ENCODE measurements at places on chromosomes 12 and 14.

- H3K36me3 ChIP-seq, result no peaks in the 10 kb centered on the region
- H3K4me1 ChIP-seq, result peaks cover 4% of the 10 kb centered on the region
- DNase-seq, result no peak
- H3K4me3 ChIP-seq, result no peak overlapping the region
Measured at GRCh38 chr12:67354322-67354721, 85.2 kb downstream of the CAND1 start.

DNA sequence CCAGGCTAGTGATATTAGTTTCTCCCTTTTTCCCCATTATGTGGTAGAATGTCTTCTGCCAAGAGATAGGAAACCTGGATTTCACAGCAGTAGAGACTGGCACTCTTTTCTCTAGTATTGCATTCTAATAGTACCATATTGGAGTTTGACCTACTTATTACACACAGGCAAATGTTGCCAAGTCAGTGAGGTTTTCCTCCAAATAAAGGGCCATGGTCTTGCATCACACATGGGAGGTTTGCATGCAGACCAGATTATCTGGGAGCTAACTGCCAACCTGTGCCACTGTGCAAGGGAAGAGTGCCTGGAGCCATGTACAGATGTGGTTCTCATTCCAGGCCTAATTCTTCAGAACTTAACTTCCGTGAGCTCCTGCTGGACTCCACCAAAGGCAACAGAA is 113.3 kb downstream of the ANO6 start:
- no peak overlapping the region for H3K27ac ChIP-seq
- DNase-seq, result no peak
- no peaks in the 10 kb centered on the region for H3K4me1 ChIP-seq
- H3K36me3 ChIP-seq, result peaks cover 10% of the 10 kb centered on the region
- no peaks in the 10 kb centered on the region for H3K27me3 ChIP-seq

- peaks cover 4% of the 10 kb centered on the region for H3K27me3 ChIP-seq
- no peak for DNase-seq
- no peaks in the 10 kb centered on the region for H3K4me1 ChIP-seq
- no peak overlapping the region for H3K27ac ChIP-seq
- H3K36me3 ChIP-seq, result no peaks in the 10 kb centered on the region
Measured at GRCh38 chr12:111270774-111271173, 98.1 kb downstream of the PHETA1 start.

DNA sequence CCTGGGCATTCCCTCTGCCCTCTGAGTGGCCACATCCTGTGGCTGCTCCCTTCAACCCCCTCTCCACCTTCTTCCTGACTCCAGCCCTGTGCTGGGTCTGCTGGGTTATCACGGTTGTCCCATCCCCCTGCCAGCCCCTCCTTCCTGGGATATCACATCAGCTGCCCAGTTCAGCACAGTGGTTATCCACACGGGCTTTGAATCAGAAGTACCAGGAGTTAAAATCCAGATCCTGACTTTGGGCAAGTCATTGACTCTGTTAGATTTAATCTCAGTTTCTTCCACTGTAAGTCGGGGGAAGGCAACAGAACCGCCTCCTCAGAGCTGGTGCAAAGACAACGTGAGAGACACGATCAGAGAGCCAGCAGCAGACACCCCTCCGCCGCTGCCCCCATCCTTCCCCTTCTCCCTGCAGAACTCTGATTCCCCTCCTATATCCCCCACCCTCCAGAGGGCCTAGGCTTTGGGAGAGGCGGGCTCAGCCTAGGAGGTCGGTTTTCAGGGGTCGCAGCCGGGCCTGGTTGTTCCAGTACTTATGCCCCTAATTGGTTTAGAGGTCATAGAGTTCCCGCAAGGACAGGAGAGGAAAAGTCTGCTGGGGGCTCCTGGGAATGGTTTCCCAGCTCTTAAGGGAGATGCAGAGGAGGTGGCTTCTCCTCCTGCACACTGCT is 42.5 kb downstream of the PRIMA1 start:
- no peak for DNase-seq
- H3K27me3 ChIP-seq, result no peaks in the 10 kb centered on the region
- no peak overlapping the region for H3K4me3 ChIP-seq
- no peaks in the 10 kb centered on the region for H3K36me3 ChIP-seq
- no peak overlapping the region for H3K27ac ChIP-seq

GRCh38 chr14:105390849-105391500 is 7.4 kb upstream of the TEX22 start:
- H3K27me3 ChIP-seq, result no peaks in the 10 kb centered on the region
- H3K36me3 ChIP-seq, result no peaks in the 10 kb centered on the region
- DNase-seq, result no peak
- H3K4me3 ChIP-seq, result no peak overlapping the region

GRCh38 chr14:35786856-35787255 is 22.2 kb downstream of the RALGAPA1 start:
- H3K4me3 ChIP-seq, result no peak overlapping the region
- H3K36me3 ChIP-seq, result no peaks in the 10 kb centered on the region
- no peak overlapping the region for H3K27ac ChIP-seq
- DNase-seq, result no peak

- H3K36me3 ChIP-seq, result no peaks in the 10 kb centered on the region
- H3K4me3 ChIP-seq, result no peak overlapping the region
- H3K27ac ChIP-seq, result no peak overlapping the region
- no peaks in the 10 kb centered on the region for H3K27me3 ChIP-seq
- no peaks in the 10 kb centered on the region for H3K4me1 ChIP-seq
Measured at GRCh38 chr14:79077096-79077495, 906.9 kb downstream of the NRXN3 start.

GRCh38 chr12:4847713-4848112 is 62.0 kb upstream of the KCNA1 start:
- H3K4me1 ChIP-seq, result no peaks in the 10 kb centered on the region
- H3K27me3 ChIP-seq, result no peaks in the 10 kb centered on the region
- H3K36me3 ChIP-seq, result no peaks in the 10 kb centered on the region
- no peak for DNase-seq

- no peaks in the 10 kb centered on the region for H3K4me1 ChIP-seq
- H3K4me3 ChIP-seq, result no peak overlapping the region
- no peaks in the 10 kb centered on the region for H3K27me3 ChIP-seq
- H3K27ac ChIP-seq, result no peak overlapping the region
- H3K36me3 ChIP-seq, result no peaks in the 10 kb centered on the region
Measured at GRCh38 chr14:101509730-101510371, 51.4 kb upstream of the DIO3 start.

DNA sequence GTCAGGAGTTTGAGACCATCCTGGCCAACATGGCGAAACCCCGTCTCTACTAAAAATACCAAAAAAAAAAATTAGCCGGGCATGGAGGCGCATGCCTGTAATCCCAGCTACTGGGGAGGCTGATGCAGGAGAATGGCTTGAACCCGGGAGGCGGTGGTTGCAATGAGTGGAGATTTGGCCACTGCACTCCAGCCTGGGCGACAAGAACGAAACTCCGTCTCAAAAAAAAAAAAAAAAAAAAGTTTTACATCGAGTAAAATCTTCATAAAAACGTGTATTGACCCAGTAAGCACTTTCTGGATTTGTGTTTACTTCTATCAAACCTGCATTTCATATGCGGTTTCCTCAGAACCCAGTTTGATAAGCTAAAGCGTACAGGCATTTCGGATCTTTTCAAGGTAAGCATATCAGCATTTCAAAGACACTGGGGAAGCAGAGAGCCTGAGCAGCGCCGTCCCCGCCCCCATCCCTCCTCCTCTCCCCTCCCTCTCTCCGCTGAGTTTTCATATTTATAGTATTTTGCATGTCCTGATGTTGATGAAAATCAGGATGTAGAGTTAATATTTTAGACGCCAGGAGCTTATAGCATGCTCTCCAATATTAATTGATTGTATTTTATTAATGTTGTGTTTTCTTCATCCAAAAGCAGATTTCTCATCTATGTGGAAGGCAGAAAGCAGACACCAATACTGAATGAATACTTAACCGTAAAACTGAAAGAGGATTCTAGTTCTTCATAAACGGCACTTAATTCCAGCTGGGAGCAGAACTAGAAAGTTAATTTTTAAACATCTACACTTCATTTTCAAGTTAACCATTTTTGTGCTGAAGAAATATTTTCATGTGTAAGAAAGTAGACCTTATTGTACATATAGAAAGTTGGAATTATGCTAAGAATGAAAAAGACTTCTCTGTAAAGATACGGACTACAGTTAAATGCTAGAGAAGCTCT is 9.2 kb upstream of the HIP1R start:
- peaks cover 6% of the 10 kb centered on the region for H3K4me1 ChIP-seq
- no peak overlapping the region for H3K4me3 ChIP-seq
- H3K36me3 ChIP-seq, result no peaks in the 10 kb centered on the region
- no peak for DNase-seq
- H3K27me3 ChIP-seq, result no peaks in the 10 kb centered on the region

DNA sequence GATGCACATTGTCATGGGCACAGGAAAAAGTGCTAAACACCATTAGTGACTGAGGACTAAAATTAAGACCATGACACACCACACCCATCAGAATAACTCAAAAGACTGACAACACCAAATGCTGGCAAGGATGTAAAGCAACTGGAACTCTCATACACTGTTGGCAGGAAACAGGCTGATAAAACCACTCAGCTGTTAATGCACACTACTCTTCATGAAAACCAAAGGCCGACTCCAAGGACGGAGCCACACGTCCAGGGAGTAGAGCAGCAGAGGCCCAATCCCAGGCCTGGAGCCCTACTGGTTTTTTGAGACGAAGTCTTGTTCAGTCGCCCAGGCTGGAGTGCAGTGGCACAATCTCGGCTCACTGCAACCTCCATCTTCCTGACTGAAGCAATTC is 6.4 kb downstream of the RAD52 start:
- H3K27me3 ChIP-seq, result no peaks in the 10 kb centered on the region
- H3K27ac ChIP-seq, result no peak overlapping the region
- DNase-seq, result no peak
- H3K4me3 ChIP-seq, result no peak overlapping the region
- H3K36me3 ChIP-seq, result peaks cover 17% of the 10 kb centered on the region
- H3K4me1 ChIP-seq, result peaks cover 13% of the 10 kb centered on the region

DNA sequence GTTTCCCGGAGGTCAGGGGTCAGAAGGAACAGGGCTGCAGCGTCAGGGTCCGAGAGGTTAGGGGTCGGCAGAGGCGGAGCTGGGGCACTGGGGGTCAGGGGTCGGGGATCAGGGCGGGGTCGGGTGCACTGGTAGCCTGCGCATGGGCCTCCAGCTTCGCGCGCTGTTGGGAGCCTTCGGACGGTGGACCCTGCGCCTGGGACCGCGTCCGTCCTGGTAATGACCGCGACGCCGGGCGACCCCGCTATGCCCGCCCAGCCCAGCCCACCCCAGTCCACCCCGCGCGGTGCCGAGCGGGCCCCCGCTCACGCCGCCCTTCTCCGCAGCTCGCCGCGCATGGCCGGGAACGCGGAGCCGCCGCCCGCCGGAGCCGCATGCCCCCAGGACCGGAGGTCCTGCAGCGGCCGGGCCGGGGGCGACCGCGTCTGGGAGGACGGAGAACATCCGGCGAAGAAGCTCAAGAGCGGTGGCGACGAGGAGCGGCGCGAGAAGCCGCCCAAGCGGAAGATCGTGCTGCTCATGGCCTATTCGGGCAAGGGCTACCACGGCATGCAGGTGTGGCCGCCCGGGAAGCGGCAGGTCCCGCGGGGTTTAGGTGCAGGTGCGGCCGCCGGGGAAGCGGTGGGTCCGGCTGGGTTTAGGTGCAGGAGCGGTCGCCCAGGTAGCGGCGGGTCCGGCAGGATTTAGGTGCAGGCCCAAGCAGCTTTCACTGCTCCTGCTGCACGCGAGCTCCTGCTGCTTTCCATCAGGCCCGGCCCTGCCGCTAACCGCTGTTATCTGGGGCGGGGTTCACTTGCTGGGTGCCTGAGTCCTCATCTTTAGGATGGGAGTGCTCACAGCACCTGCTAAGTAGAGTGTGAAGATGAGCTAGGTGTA is 743 bp downstream of the PUS1 start:
- H3K27me3 ChIP-seq, result no peaks in the 10 kb centered on the region
- peak overlapping the region; percentile 96 for H3K4me3 ChIP-seq
- DNase-seq, result peak; percentile 50
- peak overlapping the region; percentile 61 for H3K27ac ChIP-seq
- peaks cover 28% of the 10 kb centered on the region for H3K4me1 ChIP-seq

GRCh38 chr14:101228949-101229541 is 325.5 kb upstream of the RTL1 start:
- no peak overlapping the region for H3K4me3 ChIP-seq
- no peaks in the 10 kb centered on the region for H3K36me3 ChIP-seq
- DNase-seq, result no peak
- no peaks in the 10 kb centered on the region for H3K4me1 ChIP-seq

GRCh38 chr12:77953528-77954205 is 123.0 kb downstream of the NAV3 start:
- DNase-seq, result no peak
- no peaks in the 10 kb centered on the region for H3K4me1 ChIP-seq
- H3K36me3 ChIP-seq, result no peaks in the 10 kb centered on the region
- H3K4me3 ChIP-seq, result no peak overlapping the region
- no peaks in the 10 kb centered on the region for H3K27me3 ChIP-seq
- H3K27ac ChIP-seq, result no peak overlapping the region

DNA sequence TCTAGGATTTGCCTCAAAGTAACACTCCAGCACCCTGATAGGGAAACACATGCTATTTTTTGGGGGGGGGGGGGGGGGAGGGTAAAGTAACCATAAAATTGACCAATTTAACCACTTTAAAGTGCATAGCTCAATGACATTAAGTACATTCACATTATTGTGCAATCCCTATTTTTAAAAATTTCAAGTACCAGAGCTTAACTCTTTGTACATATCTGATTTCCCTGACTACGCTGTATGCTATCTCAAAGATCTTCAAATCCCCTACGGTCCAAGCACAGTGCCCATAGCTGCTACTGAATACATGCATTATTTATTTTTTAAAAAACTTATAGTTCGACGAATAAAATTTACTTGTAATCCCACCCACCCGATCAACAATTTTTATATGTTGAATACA is 63.0 kb downstream of the BCL2L14 start:
- no peak for DNase-seq
- H3K27ac ChIP-seq, result no peak overlapping the region
- no peaks in the 10 kb centered on the region for H3K36me3 ChIP-seq
- no peaks in the 10 kb centered on the region for H3K27me3 ChIP-seq
- no peaks in the 10 kb centered on the region for H3K4me1 ChIP-seq

- H3K27me3 ChIP-seq, result no peaks in the 10 kb centered on the region
- no peak overlapping the region for H3K27ac ChIP-seq
Measured at GRCh38 chr12:77047341-77048109, 17.8 kb downstream of the E2F7 start.

DNA sequence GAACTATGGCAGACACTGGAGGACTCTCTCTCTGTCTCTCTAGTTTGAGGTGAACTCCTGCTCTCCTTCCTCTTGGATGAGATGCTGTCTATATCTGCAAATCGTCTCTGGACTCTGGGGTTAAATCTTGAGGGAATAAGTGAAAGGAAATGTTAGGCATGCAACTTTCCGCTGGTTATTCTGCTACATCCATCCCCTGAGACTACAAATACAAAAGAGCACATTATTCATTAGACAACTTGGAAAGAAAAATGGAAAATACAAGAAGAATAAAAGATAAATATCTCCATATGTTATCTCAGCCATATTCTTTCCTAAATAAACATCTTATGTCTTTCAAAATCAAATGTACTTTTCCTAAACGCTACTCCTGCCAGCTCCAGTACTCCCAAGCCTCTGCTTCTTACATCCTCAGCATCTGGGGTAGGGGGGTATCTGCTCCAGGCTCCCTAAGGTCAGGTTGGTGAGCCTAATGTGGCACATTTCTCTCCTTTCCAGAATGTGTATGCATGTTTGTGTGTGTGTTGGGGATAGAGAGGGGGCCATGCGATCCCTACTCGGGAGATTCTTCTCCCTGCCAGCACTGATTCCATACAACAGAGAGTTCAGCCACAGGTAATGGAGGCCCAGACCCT is 102.9 kb upstream of the FSCB start:
- no peak overlapping the region for H3K27ac ChIP-seq
- H3K27me3 ChIP-seq, result no peaks in the 10 kb centered on the region

- H3K36me3 ChIP-seq, result no peaks in the 10 kb centered on the region
- H3K27me3 ChIP-seq, result no peaks in the 10 kb centered on the region
- peaks cover 35% of the 10 kb centered on the region for H3K4me1 ChIP-seq
- DNase-seq, result no peak
- H3K4me3 ChIP-seq, result peak overlapping the region; percentile 63
Measured at GRCh38 chr12:109880938-109881337, 597 bp upstream of the GLTP start.
